Caco-2 (cell line): ENCODE measurements at places on chromosomes 12 and 14. TPM values are rescaled to one million over a fixed set of nuclear protein-coding genes. Genes with fewer than 3 reads are reported as not detected.

FAIM2 gene
- 0.07 and 0.09 TPM in 2 replicates for total RNA-seq

MUCL1 gene
- total RNA-seq = not detected in 2 replicates

WNT1 gene
- total RNA-seq = 0.63 TPM in 1 of 2 replicates, not detected in the other

P2RX2 gene
- not detected in 2 replicates for total RNA-seq

GLS2 gene
- total RNA-seq = 14.2 and 14.7 TPM in 2 replicates
